ENCODE measurements at places on chromosomes 12 and 14. TPM values are rescaled to one million over a fixed set of nuclear protein-coding genes. Genes with fewer than 3 reads are reported as not detected.

Gene CLEC6A
- not detected for total RNA-seq

Gene HOXC12
- total RNA-seq, result not detected

Gene CCDC197
- total RNA-seq, result not detected

Gene NANOG
- not detected for total RNA-seq

Gene RAPGEF3
- total RNA-seq, result 41.9 TPM

Gene TMTC1
- 9.3 TPM for total RNA-seq

Gene KLRK1
- total RNA-seq, result not detected

Gene TMPRSS12
- total RNA-seq, result not detected

Gene UNC79
- total RNA-seq, result not detected

Gene POTEM
- total RNA-seq, result not detected

Gene CNTN1
- total RNA-seq, result not detected

Gene MAPK1IP1L
- 79.1 TPM for total RNA-seq

Gene TMEM132C
- not detected for total RNA-seq

Gene MON2
- 10.2 TPM for total RNA-seq

Gene AKAP6
- total RNA-seq, result 0.10 TPM

Gene PZP
- 0.20 TPM for total RNA-seq

Gene EFCAB11
- total RNA-seq, result 4.1 TPM

Gene NRIP2
- total RNA-seq, result not detected

Gene FAM90A1
- total RNA-seq, result not detected

Gene C12orf50
- not detected for total RNA-seq

Gene SMCO2
- not detected for total RNA-seq

Gene CD63
- total RNA-seq, result 720 TPM

Gene CCDC88C
- total RNA-seq, result 15.4 TPM

Gene WNT5B
- not detected for total RNA-seq

Gene ABCC9
- 0.05 TPM for total RNA-seq

Gene C2CD5
- total RNA-seq, result 17.2 TPM

Gene FOXM1
- 65.2 TPM for total RNA-seq

Gene CD9
- 797 TPM for total RNA-seq

Gene A2ML1
- total RNA-seq, result not detected

Gene SERPINA10
- total RNA-seq, result not detected

Gene SLCO1C1
- not detected for total RNA-seq

Gene CMTM5
- not detected for total RNA-seq

Gene MIP
- total RNA-seq, result not detected

Data from mammary microvascular endothelial cell (primary cell).